ENCODE measurements at places on chromosomes 3 and 15.

- no peak for DNase-seq
Observed at GRCh38 chr15:63059075-63059474, 16.5 kb downstream of the TPM1 start.

GRCh38 chr15:74812533-74812932 lies at the start of gene LMAN1L:
Gene LMAN1L, plus strand, starts transcription at chr15:74812835. Its CDS starts 20 bp downstream, at chr15:74812855.
- no peak for DNase-seq

DNA sequence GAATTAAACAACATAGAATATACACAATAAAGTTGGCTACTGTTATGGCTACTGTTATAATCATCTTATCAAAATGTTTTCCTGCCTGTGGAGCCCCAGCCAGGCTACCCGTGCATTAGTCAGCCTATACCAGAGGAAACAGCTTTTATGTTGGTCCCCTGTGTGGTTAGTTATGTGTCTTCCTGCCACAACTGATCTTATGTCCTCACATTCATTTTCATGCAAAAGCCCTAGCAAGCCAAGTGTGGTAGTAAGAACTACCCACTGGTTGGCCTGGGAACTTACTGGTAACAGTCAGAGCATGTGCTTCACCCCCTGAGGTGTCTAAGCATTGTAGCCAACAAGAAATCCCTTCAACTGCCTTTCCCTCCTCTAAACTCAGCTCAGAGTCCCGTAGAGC lies 21.8 kb downstream of the MGLL start:
- peak; percentile 48 for DNase-seq

DNA sequence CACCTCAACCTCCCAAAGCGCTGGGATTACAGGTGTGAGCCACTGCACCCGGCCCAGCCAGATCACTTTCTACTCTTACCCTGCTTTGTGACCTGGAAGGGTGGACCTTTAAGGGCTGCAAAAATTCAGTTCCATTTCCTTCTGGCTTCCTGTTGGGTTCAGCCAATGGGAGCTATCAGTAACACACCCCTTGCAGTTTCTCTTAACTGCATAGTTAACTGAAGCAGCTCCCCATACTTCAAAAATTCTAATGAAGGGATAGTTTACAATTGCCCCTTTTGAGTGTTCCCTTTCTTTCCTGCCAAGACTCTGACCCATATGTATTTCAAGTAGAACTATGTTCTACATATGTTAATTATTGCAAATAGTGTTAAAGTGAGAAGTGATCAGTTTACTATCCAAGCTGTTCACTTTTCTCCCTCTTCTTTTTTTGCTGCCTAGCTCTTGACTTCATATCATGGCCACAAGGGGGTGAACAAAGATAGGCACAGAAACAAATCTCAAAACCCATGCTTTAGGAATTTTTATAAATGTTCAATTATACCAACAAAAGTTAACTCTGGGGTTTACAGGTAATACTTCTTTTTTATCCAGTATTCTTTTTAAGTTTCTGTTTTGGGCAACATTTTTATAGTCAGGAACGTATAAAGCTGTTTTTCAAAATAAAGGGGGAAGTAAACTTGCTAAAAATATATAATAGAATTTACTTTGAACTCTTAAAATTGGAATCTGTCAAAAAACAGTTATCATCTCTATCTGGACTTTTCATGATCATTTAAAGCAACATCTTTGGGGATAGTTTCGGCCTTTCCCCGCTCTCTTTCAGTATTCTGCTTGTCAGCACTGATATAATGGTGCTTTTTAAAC lies 8.1 kb downstream of the PGBD4 start:
- DNase-seq: no peak

DNA sequence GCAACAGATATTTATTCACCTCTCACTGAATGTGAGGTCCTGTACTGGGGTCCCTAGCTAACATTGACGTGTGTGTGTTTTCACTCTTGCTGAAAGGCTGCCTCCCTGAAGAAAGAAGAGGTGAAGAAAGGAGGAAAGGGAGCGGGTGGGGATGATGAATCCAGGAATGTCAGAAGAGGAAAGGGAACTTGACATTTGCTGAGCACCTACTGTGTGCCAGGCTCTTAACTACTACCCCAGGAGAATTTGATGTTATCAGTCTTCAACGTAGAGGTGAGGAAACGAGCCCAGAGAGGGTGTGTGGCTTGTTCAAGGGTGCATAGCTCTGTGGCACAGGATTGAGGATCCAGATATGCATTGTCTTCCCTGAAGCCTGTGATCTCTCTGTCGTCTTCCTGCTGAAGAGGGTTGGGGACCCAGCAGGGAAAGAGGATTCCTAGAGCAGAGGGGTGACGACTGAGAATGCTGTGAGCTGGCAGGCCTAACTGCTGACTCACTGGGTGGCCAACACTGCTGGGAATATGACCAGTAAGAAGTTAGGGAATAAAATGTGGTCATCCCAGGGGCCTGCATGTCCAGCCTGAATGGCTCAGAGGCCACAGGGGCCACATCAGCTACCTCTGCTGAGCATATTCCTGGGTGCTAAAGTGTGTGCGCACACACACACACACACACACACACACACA lies 6.6 kb upstream of the ATP2B2 start:
- no peak for DNase-seq

- peak; percentile 47 for DNase-seq
Observed at GRCh38 chr3:194397757-194398312, 1.2 kb downstream of the GP5 start.

DNA sequence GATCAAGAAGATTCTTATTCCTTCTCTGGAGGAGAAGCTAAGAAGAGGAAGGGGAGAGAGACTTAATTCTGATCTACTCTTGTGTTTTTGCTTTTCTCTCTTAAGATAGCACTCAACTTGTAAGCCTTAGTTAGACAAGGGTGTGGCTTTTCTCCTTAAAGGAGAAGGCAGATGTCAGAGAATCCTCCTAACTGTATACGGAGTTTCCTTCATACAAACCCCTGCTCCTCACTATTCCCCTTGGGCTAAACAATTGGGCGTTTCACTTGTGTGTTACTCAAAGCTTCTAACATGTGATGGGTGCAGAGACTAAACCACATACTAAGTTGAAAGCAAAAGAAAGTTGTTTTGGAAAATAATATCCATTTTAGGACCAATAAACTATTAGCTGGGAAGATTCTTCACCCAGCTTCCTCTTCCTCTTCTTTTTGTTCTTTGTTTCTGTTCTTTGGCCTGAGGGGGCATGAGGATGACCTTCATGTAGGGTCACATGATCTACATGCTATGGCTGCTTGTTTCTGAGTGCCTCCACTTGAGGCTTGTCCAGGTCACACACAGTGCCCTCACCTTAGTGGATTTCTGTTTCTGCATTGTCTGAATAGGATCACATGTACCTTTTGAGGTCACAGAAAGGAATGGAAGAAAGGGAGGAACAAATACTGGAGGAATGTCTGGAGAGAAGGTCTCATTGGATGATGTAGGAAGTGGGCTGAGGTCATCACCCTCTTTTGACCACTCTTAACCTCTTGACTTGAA lies 14.6 kb downstream of the SPINK8 start:
- no peak for DNase-seq

DNA sequence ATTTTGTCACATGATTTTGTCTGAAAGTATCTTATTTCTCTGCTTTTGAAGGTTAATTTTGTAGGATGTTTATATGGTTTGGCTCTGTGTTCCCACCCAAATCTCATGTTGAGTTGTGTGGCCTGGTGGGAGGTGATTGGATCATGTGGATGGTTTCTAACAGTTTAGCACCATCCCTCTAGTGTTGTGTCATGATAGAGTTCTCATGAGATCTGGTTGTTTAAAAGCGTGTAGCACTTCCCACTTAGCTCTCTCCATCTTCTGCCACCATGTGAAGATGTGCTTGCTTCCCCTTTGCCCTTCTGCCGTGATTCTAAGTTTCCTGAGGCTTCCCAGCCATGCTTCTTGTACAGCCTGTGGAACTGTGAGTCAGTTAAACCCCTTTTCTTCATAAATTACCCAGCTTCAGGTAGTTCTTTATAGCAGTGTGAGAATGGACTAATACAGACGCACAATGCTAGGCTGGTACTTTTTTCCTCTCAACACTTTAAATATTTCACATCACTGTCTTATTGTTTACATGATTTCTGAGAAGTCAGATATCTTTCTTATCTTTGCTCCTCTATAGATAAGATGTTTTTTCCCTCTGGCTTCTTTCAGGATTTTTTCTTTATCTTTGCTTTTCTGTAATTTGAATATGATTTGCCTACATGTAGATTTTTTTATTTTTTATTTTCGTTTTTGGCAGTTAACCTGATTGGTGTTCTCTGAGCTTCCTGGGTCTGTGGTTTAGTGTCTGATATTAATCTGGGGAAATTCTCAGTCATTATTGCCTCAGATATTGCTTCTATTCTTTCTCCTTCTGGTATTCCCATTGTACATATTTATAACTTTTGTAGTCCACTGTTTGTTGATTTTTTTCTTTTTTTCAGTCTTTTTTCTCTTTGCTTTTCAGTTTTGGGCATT lies 22.2 kb downstream of the BTD start:
- DNase-seq: no peak

- no peak for DNase-seq
Observed at GRCh38 chr15:35066094-35066493, 19.0 kb downstream of the NANOGP8 start.

- DNase-seq: no peak
Observed at GRCh38 chr15:34584330-34584668, 848 bp upstream of the GOLGA8B start.

GRCh38 chr15:41235929-41236328 lies 4.9 kb downstream of the CHP1 start:
- DNase-seq: no peak

GRCh38 chr3:117873249-117873600 lies 1161.4 kb downstream of the IGSF11 start:
- no peak for DNase-seq

- DNase-seq: no peak
Observed at GRCh38 chr3:115139072-115139471, 8.0 kb downstream of the ZBTB20 start.

GRCh38 chr3:132660052-132660810 lies at the start of gene UBA5:
Gene UBA5, plus strand, starts transcription at chr3:132660329. Its CDS starts 209 bp downstream, at chr3:132660538.
- DNase-seq: peak; percentile 74

- DNase-seq: no peak
Observed at GRCh38 chr3:129421236-129421883, 7.1 kb downstream of the EFCAB12 start.

GRCh38 chr3:158961471-158961870 lies 159.6 kb downstream of the MFSD1 start:
- no peak for DNase-seq

DNA sequence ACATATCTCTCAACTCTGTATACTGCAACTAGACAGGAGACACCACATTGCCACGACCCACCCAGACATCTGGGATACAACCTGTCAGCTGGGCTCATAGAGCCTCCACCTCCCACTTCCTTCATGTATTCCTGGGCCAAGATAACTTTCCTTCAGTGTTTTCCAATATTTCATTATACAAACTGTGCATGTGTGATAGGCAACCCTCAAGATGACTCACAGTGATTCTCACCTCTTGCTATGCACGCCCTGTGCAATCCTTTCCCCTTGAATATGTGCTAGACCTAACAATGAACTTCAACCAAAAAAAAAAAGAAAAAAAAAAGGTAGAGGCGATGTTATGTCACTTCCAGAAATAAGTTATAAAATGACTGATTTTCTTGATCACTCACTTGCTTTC lies 138.0 kb upstream of the ALCAM start:
- DNase-seq: no peak

DNA sequence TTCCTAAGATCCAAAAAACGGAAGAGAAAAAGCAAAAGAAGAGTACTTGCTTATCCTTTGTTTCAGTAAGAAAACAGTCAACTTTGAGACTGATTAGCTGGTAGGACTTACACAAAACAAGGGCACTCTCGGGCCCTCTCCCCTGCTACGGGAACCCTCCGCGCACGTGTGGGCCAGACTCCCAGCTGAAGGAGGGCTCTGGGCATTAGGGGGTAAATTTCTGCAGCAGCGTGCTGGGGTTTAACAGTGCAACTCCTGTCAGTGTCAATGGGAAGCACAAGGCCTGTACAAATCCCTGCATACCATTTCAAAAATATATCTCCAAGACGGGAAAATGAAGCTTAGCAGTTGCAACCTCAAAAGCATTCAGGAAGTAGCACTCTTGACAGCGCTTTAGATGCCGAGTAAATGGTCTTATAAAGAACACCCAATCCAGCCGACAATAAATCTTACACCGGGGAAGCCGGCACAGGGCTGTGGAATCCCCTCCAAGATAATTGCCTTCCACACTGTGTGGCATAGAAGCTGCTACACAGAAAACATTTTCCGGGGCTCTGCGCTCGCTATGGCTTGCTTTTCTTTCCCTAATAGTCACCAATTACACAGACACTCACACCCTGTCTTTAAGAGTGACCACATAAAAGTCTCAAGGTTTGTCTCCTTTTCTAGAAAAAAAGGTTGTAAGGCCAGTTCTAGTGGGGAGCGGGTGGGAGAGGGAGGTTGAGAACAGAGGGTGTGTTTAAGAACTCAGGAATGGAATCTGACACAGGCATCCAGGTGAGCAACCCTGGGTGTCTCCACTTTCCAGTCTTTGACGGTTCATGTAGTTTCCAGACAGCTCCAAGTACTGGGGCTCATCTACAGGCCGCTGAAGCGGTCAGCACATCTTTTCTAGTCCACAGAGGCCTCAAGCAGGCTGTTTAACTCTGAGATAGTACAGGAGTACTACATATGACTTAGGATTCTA lies 512.7 kb downstream of the FOXP1 start:
- DNase-seq: no peak

GRCh38 chr15:67850994-67851571 lies 11.2 kb upstream of the RNU6-1 start:
- DNase-seq: no peak

DNA sequence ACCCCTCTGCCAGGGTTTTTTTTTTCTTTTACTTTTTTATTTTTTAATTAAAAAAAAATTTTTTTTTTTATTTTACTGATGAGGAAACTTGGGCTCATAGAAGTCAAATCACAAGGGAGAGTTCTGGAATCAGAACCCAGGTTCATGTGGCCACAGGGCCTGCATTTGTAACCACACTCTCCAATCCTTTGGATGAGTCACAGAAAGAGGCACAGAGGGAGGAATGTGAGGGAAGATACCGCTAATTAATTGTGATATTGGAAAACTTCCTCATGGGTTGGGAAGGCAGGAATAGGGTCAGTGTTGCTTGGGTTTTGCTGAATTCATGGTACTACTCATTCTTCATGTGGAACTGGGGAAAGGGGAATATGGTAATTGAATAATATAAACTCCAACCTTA lies 132.9 kb upstream of the SLC6A11 start:
- no peak for DNase-seq

- DNase-seq: no peak
Observed at GRCh38 chr3:133208184-133208583, 170.0 kb downstream of the TMEM108 start.

DNA sequence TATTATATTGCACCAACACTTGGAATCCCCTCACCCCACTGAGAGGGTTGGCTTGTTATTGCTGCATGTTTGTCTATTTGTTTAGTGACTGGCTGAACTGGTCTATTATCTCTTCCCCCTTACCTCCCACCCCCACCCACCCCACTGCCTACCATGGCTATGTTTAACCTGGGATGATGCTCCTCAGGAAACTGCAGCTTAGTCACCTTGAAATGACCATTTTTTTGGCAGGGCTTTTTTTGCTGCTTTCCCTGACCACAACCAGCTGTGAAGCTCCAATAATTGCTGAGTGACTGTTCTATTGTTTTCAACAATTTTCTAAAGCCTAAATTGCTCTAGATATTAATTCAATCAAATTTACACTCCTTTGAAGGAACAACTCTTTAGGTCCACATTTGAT lies 137.9 kb upstream of the CADM2 start:
- no peak for DNase-seq
